CD8-positive, alpha-beta T cell (primary cell): ENCODE measurements at places on chromosomes 11 and 22.

- DNase-seq: no peak
These were observed 10.2 kb upstream of the P4HA3 start for GRCh38 chr11:74321487-74322188.

DNA sequence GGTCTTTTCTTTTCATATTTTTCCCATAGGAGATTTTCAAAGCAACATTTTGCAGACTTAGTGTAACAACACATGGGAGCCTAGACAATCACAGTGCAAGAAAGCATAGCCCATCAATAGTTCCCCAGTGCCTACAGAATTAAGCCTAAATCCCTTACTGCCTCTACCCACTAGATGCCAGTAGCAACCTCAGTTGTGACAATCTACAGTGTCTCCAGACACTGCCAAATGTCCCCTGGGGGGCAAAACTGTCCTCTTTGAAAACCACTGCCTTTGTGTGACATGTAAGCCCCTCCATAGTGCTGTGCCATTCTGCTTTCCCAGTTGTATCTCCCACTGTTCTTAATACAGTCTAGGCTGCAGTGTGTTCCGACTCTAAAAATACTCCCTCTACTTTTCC is 1329.0 kb downstream of the LRRC4C start:
- no peak for DNase-seq

GRCh38 chr22:38467904-38468442 is at the start of gene KDELR3:
Gene KDELR3, plus strand, starts transcription at chr22:38468096. Its CDS starts 138 bp downstream, at chr22:38468234.
- peak; percentile 62 for DNase-seq

- no peak for DNase-seq
These were observed 43.3 kb downstream of the DNAJC24 start for GRCh38 chr11:31412946-31413345.

- DNase-seq: no peak
These were observed 513.6 kb downstream of the METTL15 start for GRCh38 chr11:28621753-28622152.

- no peak for DNase-seq
These were observed 100.2 kb upstream of the SESN3 start for GRCh38 chr11:95331161-95331560.

DNA sequence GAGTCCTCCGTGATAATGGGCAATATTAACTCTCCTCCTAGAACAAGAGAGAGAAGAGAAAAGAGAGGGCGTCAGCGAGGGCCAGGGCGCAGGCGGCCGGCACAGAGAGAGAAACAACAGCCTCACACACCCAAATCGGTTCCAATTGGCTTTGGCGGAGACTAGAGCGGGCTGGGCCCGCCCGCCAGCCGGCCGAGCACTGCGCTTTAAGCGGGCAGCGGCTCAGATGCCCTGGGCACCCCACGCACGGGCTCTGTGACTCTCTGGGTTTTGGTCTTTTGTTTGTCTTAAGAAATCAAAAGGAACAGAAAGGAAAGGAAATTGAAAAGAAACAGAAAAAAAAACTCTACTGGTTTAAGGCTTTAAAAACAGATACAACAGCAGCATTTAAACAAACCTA is 17.0 kb downstream of the SLC22A12 start:
- DNase-seq: no peak

DNA sequence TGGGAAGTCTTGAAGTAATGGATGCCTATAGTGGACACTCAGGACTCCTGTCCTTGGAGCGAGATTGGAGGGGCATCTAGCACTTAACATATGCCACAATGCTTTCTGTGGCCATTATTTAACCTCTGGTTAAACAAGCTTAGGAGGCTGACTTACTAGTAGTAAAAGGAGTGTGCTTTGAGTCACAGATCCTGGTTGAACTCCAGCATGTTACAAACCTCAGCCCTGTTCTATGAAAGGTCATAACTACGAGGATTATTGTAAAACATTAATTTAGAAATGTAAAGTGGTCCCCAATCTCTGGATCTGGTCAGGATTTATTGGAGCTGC is 1.1 kb upstream of the LBHD1 start:
- no peak for DNase-seq

GRCh38 chr11:95084509-95084908 is 5.1 kb upstream of the ENDOD1 start:
- no peak for DNase-seq

- DNase-seq: no peak
These were observed 77.7 kb downstream of the ME3 start for GRCh38 chr11:86594746-86595145.

GRCh38 chr22:38347944-38348750 is 30.9 kb upstream of the CSNK1E start:
- DNase-seq: no peak

DNA sequence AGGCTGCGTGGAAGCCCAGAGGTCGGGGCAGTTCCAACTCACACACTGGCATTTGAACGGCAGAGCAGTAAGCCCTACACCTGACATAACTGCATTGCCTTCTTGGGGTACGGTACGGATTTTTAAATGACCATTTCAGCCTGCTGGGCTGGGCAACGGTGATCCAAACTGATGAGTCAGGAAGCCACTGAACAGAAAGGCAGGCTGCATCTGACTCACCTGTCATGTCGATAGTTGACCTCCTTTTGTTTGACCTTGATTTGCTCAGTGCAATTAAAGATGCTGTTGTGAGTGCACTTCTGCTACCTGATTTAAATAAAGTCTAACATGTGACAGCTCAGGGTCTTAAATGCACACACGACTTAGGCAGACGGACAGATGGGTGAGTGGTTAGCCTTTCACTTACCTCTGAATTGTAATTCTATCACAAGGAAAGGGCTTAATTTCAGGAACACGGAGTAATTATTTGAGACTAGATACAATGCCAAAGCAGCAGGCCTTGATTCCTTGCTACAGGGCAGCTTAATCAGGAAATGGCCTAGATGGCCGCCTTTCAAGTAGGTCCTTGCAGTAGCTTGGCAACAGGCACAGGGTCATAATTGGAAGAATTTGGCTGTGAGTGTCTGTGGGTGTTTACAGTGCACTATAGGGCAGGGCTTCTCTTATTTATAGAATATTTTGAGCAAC is 52.2 kb downstream of the BMAL1 start:
- DNase-seq: no peak

DNA sequence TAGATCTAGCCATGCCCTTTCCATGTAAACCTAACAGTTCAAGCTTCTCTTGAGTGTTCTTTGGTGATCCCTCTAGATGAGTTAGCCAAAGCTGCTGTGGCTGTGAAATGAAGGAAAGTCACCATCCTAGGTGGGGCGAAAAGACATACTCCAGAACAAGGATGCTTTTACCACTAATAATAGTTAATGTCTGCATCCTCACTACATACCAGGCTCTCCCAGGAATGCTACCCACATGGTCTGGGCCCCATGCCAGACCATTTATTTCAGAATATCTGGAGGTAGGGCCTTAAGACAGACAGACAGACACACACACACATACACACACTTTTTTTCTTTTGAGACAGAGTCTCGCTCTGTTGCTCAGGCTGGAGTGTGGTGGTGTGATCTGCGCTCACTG is 14.7 kb downstream of the ABTB2 start:
- no peak for DNase-seq
